T-cell (primary cell): ENCODE measurements at places on chromosomes 7 and 10. TPM values are rescaled to one million over a fixed set of nuclear protein-coding genes. Genes with fewer than 3 reads are reported as not detected.

GRCh38 chr10:133349577-133350011, 2.4 kb downstream of the PRAP1 start:
- H3K27me3 ChIP-seq, result no peaks in the 10 kb centered on the region
- DNase-seq, result no peak
- no peak overlapping the region for H3K27ac ChIP-seq
- no peaks in the 10 kb centered on the region for H3K4me1 ChIP-seq

GRCh38 chr7:113582471-113582870, 336.3 kb downstream of the PPP1R3A start:
- no peaks in the 10 kb centered on the region for H3K4me1 ChIP-seq
- H3K27ac ChIP-seq, result no peak overlapping the region
- H3K27me3 ChIP-seq, result no peaks in the 10 kb centered on the region

Gene KLLN
- 1.0 TPM for total RNA-seq

DNA sequence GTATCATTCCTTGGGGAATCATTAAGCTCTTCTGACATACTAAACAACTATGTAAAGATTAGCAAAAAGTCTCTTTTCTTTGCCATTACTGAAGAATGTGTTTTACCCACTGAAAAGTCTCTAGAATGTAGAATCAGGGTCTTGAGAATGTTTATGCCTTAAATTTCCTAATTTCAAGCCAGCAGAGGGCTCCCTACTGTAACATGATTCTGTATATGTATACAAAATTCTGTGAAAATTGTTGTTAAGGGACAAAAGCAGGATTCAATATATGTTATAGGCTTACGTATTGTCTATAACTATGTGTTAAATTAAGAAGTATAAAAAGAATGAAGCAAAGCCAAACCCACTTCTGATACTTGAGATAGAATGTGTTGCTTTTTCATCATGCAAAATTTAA, 296.9 kb upstream of the DGKB start:
- H3K4me3 ChIP-seq, result no peak overlapping the region
- H3K27ac ChIP-seq, result no peak overlapping the region

DNA sequence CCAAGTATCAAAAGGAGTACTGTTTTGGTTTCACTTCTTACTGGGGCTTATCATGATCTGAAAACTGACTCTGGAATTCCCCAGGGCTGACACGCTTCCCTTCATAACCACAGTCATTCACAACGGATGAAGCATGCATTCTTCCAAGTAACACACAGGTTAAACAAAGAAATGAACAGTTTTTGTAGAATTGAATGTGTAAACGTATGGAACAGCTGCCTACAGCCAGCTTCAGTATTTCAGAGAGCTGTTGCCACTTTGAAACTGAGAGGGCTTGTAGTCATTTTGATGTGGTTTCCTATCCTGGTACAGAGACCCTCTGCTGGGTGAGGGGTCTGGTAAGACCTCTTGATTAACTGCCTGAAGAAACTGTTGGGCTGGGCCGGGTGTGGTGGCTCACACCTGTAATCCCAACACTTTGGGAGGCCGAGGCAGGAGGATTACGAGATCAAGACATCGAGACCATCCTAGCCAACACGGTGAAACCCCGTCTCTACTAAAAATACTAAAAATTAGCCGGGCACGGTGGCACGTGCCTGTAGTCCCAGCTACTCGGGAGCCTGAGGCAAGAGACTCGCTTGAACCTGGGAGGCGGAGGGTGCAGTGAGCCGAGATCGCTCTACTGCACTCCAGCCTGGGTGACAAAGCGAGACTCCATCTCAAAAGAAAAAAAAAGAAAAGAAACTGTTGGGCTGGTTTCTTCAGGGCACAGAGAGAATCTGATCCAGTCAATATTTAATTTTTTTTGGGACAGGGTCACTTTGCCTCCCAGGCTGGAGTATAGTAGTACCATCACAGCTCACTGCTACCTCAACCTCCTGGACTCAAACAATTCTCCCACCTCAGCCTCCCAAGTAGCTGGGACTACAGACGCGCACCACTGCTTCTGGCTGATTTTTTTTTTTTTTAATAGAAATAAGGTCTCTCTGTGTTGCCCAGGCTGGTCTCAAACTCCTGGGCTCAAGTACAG, 4.7 kb downstream of the NFE2L3 start:
- peak; percentile 44 for DNase-seq
- no peak overlapping the region for H3K4me3 ChIP-seq
- H3K4me1 ChIP-seq, result peaks cover 14% of the 10 kb centered on the region
- H3K27me3 ChIP-seq, result no peaks in the 10 kb centered on the region
- H3K27ac ChIP-seq, result peak overlapping the region; percentile 72
- H3K36me3 ChIP-seq, result no peaks in the 10 kb centered on the region

- no peak overlapping the region for H3K27ac ChIP-seq
- H3K4me1 ChIP-seq, result no peaks in the 10 kb centered on the region
- no peaks in the 10 kb centered on the region for H3K27me3 ChIP-seq
- no peak for DNase-seq
These were observed 119.5 kb downstream of the DOCK4 start for GRCh38 chr7:112086496-112087254.

Gene MMRN2
- total RNA-seq, result 0.57 TPM

Gene LGI1
- total RNA-seq, result not detected

- no peak overlapping the region for H3K27ac ChIP-seq
- H3K4me1 ChIP-seq, result no peaks in the 10 kb centered on the region
- DNase-seq, result no peak
- H3K27me3 ChIP-seq, result no peaks in the 10 kb centered on the region
- no peak overlapping the region for H3K4me3 ChIP-seq
These were observed 272.5 kb downstream of the DGKB start for GRCh38 chr7:14630048-14630447.

GRCh38 chr7:78198756-78199155, 400.2 kb downstream of the PHTF2 start:
- no peak overlapping the region for H3K4me3 ChIP-seq
- no peak for DNase-seq
- H3K36me3 ChIP-seq, result no peaks in the 10 kb centered on the region
- no peaks in the 10 kb centered on the region for H3K27me3 ChIP-seq

GRCh38 chr7:38524786-38525185, 106.4 kb downstream of the AMPH start:
- no peak overlapping the region for H3K4me3 ChIP-seq
- no peaks in the 10 kb centered on the region for H3K4me1 ChIP-seq
- H3K36me3 ChIP-seq, result no peaks in the 10 kb centered on the region

- H3K4me1 ChIP-seq, result no peaks in the 10 kb centered on the region
- no peaks in the 10 kb centered on the region for H3K27me3 ChIP-seq
- DNase-seq, result no peak
- H3K36me3 ChIP-seq, result no peaks in the 10 kb centered on the region
- no peak overlapping the region for H3K27ac ChIP-seq
These were observed 1212.8 kb downstream of the REEP3 start for GRCh38 chr10:64733980-64734379.

DNA sequence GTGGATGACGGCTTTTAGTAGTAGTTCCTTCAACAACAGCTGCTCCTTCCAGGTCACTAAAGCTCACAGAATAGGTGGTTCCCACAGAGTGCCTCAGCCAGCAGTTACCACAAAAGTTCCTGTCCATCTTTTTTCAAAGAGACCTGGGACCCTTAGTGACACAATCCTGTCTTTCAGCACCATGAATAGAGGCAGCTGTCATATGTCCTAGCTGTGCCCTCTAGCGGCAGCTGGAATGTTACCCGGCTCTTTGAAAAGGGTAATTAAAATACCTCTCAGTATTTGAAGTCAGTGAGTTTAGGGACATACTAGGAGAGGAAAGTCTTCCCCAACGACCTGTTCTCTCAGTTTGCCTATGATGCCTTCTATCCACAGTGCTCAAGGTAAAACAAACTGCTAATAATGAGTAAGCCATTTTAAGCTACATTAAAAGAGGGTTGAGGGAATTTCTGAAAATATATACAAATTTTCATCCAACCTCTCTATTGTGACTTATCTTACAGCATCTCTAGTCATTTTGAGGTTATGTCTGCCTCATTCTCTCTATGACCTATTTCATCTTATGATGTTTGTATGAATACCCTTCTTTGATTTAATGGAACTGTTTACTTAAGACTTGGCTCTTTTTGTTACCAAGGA, 290.8 kb downstream of the NXPH1 start:
- no peaks in the 10 kb centered on the region for H3K36me3 ChIP-seq
- no peak overlapping the region for H3K27ac ChIP-seq
- DNase-seq, result no peak
- no peak overlapping the region for H3K4me3 ChIP-seq
- no peaks in the 10 kb centered on the region for H3K4me1 ChIP-seq
- H3K27me3 ChIP-seq, result no peaks in the 10 kb centered on the region

Gene LRRC4
- total RNA-seq, result not detected

DNA sequence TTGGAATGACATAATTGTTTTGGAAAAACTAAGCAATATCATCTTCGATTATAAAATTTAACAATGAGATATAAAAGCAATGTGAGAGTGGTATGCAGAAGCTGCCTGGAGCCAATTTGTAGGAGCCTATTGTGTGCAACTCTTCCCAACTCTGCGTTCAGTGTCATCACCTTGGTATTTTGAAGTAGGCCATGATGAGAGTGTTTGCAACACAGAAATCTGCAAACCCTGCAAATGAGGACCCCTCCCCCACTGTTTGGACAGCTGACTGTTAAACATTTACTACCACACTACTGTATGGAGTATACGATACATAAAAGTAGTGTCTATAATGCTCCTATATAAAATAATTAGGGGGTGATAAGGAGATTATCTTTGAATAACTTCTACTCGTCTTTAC, 531.3 kb downstream of the ATRNL1 start:
- no peak overlapping the region for H3K27ac ChIP-seq
- no peak overlapping the region for H3K4me3 ChIP-seq
- no peaks in the 10 kb centered on the region for H3K4me1 ChIP-seq
- no peaks in the 10 kb centered on the region for H3K27me3 ChIP-seq
- H3K36me3 ChIP-seq, result no peaks in the 10 kb centered on the region
- DNase-seq, result no peak

DNA sequence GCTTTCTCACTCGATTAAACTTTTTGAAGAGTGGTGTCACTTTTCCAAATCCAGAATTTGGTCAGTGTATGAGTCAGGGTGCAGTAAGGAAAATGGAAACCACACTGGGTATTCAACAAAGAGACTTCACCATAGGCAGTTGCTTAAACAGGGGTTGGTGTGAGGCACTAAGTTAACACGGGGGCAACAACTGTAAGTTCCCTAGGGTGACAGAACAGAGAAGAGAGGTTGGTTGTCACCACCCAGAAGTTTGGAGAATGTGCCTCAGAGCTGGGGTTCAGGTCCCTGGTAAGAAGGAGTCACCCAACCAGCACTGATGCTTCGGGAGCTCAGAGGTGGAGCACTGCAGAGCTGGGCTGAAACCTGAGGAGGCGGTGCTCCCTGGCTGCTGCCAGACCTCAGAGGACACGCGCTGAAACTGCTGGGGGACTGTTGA, 170.4 kb downstream of the ARID5B start:
- peaks cover under 1% of the 10 kb centered on the region for H3K4me1 ChIP-seq
- peaks cover 6% of the 10 kb centered on the region for H3K36me3 ChIP-seq
- no peaks in the 10 kb centered on the region for H3K27me3 ChIP-seq
- DNase-seq, result no peak

DNA sequence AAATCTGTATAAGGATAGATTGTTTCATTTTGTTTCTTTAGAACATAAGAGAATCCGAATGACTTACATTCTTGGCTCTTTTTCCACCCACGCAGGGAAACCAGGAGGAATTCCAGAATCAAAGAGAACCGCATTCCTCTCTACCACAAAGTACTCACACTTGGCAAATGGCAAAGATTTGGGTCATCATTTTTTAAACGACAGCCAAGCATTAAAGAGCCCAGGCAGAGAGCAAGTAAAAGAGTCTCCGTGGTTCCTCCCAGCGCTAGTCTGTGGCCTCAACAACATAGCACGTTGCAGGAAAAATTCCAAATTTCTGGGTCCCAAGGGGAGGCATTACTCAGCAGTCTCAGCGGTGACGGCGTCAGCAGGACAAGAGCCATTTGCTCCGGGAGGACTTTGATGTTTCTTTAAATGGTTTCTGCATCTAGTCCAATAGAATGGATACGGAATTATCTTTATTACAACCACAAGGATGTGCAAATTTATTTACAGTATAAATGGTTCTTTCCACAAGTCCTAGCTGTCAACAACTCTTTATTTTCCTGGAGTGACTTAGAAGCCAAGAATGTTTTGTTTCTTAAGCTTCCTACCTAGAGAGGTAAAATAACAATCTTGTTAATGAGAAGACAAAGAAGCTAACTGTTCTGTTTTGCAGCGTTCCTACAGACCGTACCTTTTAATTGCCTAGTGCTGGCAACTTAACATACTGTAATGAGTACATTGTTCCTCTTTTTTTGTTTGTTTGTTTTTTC, 232.5 kb downstream of the SKIDA1 start:
- no peaks in the 10 kb centered on the region for H3K36me3 ChIP-seq
- DNase-seq, result no peak
- H3K4me1 ChIP-seq, result peaks cover 2% of the 10 kb centered on the region
- no peak overlapping the region for H3K27ac ChIP-seq

DNA sequence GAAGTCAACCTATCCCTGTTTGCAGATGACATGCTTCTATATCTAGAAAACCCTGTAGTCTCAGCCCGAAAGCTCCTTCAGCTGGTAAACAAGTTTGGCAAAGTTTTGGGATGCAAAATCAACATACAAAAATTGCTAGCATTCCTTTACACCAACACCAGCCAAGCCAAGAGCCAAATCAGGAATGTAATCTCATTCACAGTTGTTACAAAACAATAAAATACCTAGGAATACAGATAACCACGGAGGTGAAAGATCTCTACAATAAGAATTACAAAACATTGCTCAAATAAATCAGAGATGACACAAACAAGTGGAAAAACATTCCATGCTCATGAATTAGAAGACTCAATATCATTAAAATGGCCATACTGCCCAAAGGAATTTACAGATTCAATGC, 50.4 kb upstream of the ZNF365 start:
- no peak overlapping the region for H3K4me3 ChIP-seq
- H3K36me3 ChIP-seq, result no peaks in the 10 kb centered on the region
- no peaks in the 10 kb centered on the region for H3K4me1 ChIP-seq
- H3K27ac ChIP-seq, result no peak overlapping the region
- H3K27me3 ChIP-seq, result no peaks in the 10 kb centered on the region
- DNase-seq, result no peak

Gene C10orf62
- not detected for total RNA-seq

Gene UNC5B
- 0.13 TPM for total RNA-seq

Gene GNAT3
- total RNA-seq, result not detected

Gene ARHGAP19
- 15.3 TPM for total RNA-seq

GRCh38 chr10:59125666-59126065, 50.8 kb upstream of the PHYHIPL start:
- no peak overlapping the region for H3K4me3 ChIP-seq
- no peak overlapping the region for H3K27ac ChIP-seq
- no peaks in the 10 kb centered on the region for H3K27me3 ChIP-seq
- no peak for DNase-seq
- H3K36me3 ChIP-seq, result no peaks in the 10 kb centered on the region

- no peaks in the 10 kb centered on the region for H3K36me3 ChIP-seq
- H3K27me3 ChIP-seq, result no peaks in the 10 kb centered on the region
- no peak overlapping the region for H3K27ac ChIP-seq
These were observed 108.5 kb downstream of the ST7 start for GRCh38 chr7:117061751-117062150.

DNA sequence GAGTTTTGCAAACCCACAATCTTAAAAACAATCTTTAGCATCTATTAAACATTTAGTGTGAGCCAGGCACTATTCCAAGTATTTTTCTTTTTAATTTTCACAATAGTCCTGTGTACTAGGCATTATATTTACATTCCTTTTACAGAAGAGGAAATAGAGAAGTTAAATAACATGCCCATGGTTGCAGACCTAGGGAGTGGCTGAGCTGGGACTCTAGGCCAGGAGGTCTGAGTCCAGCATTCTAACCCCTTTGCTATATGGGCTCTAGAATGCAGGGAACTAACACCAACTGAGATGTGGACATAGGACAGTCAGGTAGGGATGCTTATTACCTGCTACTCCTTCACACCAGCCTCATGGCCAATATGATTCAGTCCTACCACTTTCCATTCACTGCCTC, 243.8 kb downstream of the XPNPEP1 start:
- H3K4me1 ChIP-seq, result no peaks in the 10 kb centered on the region
- no peak overlapping the region for H3K27ac ChIP-seq
- H3K4me3 ChIP-seq, result no peak overlapping the region
- no peaks in the 10 kb centered on the region for H3K27me3 ChIP-seq
- no peak for DNase-seq

Gene CLEC2L
- not detected for total RNA-seq
